ENCODE measurements at places on chromosomes 4 and X.

- no peak for DNase-seq
Measured at GRCh38 chrX:13069771-13070416, 25.5 kb upstream of the FAM9C start.

DNA sequence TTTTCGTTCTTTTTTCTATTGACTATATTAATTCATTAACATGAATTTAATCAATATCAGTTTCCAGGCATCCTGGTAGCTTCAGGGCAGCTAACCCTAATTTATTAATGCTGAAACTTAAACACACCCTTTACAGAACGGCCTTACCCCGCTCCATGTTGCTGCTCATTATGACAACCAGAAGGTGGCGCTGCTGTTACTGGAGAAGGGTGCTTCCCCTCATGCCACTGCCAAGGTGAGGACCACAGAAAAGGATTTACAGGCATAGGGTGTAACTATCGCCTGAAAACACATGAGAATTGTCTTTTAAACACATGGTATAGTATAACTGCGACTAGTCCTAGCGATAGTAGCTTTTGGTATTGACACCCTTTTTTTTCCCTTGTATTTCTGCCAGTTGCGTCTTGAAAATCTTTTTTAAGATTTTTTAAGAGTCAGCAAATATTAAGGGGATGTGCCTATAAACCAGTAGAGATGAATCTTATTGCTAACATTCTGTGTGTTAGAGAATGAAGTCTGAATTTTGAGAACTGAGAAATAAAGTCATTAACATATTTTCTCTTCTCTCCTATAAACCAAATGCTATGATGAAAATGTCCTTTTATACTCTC lies 229.0 kb downstream of the ANK2 start:
- peak; percentile 47 for DNase-seq

GRCh38 chr4:14400307-14400706 lies 602.0 kb upstream of the CPEB2 start:
- no peak for DNase-seq

DNA sequence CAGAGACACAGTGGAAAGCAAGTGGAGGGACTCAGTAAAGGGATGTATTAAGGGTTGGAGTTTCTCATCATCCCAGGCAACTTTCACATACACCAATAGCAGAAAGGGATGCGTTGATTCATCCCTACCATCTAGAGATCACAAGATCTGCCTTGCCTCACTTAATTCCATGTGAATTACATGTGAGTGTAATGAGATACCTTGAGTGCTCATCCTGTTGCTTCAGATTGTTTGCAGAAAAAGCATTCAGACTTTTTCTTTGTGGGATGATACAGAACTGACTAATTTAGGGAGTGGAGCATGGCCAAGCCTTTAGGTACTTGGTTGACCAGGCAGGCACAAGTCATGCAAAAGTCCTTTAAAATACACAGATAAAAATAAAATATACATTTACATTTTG lies 124.8 kb upstream of the SLIT2 start:
- no peak for DNase-seq

DNA sequence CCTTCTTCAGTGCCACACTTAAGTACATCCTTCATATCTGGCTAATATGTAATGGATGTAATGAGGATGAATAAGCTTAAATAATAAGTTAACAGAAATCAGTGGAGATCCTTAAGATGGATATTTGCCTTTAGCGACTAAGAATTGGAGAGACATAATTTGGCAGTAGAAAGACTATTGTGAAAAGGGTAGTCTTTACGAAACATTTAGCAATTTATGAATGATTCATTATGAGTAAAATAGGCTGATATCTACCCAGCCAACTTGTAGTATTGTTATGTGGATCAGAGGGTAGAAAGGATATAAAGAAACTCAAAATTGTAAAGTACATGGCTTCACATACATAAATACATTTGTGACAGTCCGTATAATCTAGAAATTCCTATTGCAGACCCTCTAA lies 2371.8 kb downstream of the PCDH7 start:
- no peak for DNase-seq

GRCh38 chrX:145923376-145923775 lies 105.7 kb downstream of the SLITRK2 start:
- no peak for DNase-seq

DNA sequence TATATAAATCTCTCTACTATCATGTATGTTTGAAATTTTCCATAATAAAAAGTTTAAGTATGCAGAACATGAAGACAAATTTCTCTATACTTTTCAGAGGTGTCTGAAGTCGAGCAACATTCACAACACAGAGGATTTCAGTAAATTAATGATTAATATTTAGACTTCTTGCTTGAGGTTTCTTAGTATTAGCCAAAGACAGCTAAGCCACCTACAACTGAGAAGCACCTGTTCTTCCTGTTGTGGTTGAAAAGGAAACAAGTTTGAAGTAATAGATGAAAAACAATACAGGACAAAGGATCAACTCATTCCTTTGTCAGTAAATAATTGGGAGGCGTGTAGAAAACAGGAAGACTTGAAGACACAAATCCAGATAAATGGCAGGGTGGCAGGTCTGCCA lies 21.1 kb downstream of the SCML1 start:
- DNase-seq: no peak

DNA sequence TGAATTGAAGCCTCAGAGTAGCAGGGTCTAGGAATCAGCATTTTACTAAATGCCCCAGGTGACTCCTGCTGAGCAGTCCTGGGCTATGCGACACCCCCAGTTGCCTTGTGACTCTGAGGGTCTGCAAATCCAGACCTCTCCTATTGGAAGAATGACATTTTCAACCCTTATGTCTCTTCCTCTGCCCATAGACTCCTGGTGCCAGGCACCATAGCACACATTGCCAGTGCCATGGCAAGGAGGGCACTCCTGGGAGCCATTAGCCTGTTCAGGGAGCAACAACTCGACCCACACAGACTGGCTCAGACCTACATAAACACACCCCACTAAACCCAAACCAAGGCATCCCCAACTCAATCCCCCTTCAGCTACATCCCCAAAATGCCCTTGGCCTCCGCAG lies 3.7 kb upstream of the JAKMIP1 start:
- no peak for DNase-seq

GRCh38 chrX:13115146-13115855 lies 70.9 kb upstream of the FAM9C start:
- DNase-seq: no peak

- no peak for DNase-seq
Measured at GRCh38 chr4:176259330-176260090, 9.5 kb downstream of the ASB5 start.

- DNase-seq: no peak
Measured at GRCh38 chr4:173405840-173406606, 7.1 kb upstream of the SCRG1 start.

GRCh38 chr4:94536049-94536448 lies 84.3 kb downstream of the PDLIM5 start:
- no peak for DNase-seq

DNA sequence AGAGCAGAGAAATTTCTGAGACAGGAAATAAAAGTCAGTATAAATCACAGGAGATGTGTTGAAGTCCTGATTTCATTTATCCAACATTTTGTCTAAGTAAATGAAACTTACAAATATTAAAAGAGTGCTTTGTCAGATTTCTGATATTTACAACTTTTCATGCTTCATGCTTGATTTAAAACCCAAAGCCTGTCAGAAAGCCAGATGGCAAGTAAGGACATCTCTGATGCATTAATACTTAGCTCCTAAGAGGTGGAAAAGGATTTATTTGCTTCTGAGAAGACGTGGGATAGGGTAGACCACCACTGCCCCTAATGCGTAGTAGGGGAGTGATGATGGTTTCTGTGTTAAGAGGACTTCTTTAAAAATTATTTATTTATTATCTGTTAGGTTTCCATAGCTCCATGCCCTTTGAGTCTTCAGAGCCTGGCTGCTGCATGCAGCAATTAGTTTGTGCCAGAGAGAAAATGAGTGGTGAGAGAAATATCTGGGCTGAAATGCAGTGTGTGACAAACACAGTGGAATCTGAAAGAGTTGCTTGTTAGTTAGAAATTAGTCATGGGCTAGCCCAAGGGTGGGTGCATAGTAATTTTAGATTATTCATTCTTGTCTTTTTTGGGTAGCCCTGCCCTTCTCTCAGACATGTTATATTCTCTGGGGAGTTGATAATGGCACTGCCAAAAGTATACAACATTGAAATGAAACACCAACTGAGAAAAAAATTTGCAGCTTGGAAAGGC lies 333.8 kb downstream of the C4orf33 start:
- DNase-seq: no peak

DNA sequence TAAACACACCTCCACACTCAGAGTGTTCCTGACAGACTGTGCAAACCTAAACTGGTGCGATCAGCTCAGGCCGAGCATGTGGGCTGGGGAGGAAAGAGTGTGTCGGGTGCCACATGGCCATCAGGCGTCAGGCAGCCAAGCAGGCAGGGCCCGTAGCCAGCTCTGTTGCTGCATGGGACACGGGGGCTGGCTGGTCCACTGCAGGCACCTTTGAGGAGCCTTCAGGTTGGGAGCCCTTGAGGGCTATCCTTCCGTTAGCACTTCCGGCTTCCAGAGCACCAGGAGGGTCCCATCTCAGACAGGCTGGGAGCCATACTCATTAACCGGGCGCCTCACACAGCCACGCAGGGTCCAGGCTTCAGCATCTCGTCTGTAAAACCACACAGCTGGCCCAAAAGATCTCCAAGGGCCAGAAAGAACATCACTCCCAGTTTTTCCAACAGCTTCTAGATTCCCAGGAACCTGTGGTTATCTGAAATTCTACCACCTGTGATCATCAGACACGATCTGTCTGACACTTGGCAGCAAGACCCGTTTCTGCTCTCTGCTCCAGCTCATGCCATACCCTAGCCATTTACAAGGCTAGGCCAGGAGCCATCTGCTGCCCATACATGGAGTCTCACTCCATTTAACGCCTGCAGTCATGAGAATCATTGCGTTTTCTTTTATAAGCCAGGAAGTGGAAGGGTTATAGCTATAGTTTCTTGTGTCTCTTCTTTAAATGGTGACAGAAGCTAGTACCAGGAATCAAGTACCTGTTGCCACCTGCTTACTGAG lies 87.5 kb downstream of the NSUN7 start:
- DNase-seq: no peak

GRCh38 chr4:19722404-19722803 lies 529.3 kb upstream of the SLIT2 start:
- no peak for DNase-seq

- DNase-seq: no peak
Measured at GRCh38 chr4:87950493-87950892, 25.0 kb upstream of the SPP1 start.

DNA sequence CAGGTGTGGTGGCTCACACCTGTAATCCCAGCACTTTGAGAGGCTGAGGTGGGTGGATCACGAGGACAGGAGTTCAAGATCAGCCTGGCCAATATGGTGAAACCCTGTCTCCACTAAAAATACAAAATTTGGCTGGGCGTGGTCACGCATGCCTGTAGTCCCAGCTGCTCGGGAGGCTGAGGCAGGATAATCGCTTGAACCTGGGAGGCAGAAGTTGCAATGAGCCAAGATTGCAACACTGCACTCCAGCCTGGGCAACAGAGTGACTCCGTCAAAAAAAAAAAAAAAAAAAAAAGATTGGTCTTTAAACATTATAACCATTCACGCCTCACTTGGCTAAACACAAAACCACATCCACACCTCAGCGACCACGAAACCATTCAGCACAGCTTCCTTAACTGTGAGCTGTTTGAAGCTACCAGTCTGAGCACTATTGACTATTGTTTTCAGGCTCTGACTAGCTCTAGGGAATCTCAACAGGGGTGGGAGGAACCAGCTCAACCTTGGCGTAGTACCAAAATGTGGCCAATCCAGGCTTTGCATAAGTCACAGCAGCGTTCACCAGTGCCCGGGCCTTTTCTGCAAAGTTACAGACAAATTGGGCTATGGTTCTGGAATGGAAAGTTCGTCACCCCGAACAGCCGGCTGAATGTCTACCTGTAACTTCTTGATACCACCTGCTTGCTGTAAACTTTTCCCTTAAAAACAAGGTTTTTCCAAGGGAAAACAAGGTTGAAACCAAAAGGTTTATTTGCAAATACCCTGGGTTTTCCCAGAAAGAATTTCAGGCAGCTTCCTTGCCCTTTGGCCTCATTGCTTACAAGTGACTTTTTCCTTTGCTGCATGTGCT lies 73.6 kb upstream of the DHX15 start:
- no peak for DNase-seq

DNA sequence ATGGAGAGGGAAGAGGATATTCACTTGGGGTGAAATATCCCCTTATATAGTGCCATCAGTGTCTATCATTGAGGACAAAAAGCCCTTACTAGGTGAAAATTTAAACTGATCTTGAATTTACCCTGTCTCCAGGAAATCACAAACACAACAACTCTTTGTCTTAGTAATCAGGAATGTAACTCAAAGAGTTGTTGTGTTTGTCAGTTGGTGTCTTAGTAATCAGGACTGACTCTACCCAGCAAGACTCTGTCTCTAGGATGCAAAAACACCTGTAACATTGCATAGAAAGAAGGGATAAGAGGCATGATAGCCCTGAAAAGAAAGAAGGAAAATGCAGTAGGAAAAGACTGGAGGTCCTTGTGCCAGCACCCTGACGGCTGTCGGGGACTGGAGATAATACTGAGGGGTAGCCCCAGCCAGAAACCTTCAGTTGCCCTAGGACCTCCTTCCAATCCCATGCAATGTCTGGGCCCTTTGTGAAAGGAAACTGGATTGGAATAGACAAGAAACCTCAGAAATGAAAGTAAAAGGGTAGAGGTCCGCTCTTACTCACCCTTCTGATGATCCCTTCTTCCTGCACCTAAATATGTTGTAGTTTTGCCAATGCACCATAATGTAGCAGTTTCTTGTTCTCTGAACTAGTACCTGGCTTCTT lies 45.3 kb downstream of the HMGB2 start:
- DNase-seq: no peak

GRCh38 chrX:103293118-103293517 lies 16.6 kb upstream of the TCEAL5 start:
- DNase-seq: no peak

DNA sequence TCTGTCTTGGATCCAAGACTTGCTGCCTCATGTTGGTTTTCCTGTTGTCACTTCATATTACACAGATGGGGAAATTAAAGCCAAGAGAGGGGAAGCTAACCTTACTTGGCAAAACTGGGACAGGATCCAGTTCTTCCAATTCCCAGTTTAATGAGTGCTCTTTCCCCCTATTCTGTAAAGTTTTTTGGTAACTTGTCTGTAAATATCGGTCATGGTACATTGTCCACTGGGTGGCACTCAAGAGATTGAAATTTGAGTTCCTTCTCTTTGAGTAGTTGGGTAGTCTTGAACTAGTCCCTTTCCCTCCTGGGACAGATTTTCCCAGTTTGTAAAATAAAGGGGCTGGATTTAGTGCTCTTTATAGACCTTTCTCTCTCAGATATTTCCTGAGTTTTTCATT lies 12.4 kb upstream of the EOLA2 start:
- no peak for DNase-seq

- no peak for DNase-seq
Measured at GRCh38 chr4:48138936-48139335, 4.9 kb upstream of the TXK start.

GRCh38 chr4:7987148-7987989 lies 47.7 kb upstream of the AFAP1 start:
- DNase-seq: peak; percentile 64

- DNase-seq: no peak
Measured at GRCh38 chr4:151199319-151200190, 77.4 kb upstream of the PRSS48 start.

Measured in stimulated activated CD8-positive, alpha-beta memory T cell treated with anti-CD3 and anti-CD28 coated beads, Interleukin-2, amount 100 ng/mL, for 48 hours (primary cell).